ENCODE measurements at places on chromosomes 3 and 15.

GRCh38 chr15:52097180-52097579 lies 15.4 kb downstream of the BCL2L10 start:
- DNase-seq: no peak

GRCh38 chr3:73485877-73486330 lies 138.8 kb downstream of the PDZRN3 start:
- DNase-seq: no peak

DNA sequence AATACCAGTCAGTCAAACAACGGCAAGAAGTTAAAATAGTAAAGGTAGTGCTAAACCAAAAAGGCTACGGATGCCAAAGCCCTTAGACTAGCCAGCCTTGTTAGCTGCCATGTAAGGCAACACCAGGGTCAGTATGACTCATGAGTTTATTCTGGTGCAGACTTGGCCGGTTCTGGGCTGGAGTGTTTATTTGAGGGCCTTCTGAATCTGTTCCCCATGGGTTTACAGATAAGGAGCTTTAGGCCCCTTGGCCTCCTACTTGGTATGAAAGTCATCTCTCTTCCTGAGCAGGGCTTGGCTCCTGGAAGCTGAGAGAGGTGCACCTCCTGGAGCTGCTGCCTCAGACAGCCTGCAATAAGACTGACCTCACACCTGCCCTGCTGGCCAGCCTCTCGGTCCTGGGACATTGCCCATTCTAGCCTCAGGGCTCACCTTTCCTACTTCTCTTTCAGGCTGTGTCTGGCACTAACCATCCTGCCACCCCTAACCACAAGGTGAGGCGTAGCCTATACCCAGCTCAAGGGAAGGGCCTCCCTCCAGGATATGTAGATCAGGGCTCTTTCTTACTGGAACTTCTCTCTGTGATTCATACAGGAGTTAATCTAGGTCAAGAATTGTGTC lies 10.4 kb upstream of the RTP1 start:
- no peak for DNase-seq

GRCh38 chr3:98021830-98022560 lies 13.1 kb downstream of the GABRR3 start:
- no peak for DNase-seq

GRCh38 chr3:124316034-124316287 lies 324.0 kb upstream of the ROPN1 start:
- no peak for DNase-seq

DNA sequence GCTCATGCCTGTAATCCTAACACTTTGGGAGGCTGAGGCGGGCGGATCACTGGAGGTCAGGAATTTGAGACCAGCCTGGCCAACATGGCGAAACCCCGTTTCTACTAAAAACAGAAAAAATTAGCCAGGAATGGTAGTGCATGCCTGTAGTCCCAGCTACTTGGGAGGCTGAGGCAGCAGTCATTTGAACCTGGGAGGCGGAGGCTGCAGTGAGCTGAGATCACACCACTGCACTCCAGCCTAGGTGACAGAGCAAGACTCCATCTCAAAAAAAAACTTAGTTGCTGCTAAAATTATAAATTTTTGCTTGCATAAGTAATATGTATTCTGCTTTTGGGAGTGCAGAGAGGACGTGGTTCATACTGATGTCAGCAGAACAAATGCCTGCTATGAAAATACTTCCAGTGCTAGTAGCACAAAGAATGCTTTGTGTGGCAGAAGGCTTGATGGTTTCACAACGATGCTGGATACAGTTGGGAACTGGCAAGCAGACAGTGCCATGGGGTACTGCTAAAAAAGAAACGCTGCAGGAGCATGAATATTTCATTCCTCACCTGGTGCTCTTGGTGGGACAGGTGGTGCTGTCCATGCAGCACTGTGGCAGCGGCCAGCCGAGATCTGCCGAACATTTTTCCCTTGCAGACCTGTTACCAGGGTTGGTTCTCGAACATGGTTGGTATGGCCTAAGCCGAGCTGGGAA lies 31.1 kb downstream of the FBXL22 start:
- DNase-seq: no peak

GRCh38 chr15:83446904-83447709 lies at the start of gene SH3GL3:
TSS of gene SH3GL3 (plus strand) at chr15:83447341. CDS start at chr15:83447534, 193 bp downstream.
- no peak for DNase-seq

DNA sequence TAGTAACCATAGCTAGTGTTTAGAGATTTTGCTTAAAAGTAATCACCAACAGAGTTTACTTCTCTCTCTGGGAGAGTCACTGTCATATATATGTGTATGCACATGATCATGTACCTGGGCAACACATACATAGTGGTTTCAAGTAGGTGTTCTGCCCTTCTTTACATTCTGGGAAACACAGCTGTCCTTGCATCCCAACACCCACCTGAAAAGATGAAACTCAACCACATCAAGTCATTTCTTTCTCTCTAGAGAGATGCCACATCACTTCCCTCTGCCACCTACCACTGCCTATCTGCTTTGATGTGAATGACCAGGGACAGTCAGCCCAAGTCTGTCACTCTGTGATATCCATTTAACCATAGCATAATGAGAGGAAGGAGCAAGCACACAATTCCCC lies 155.8 kb upstream of the GADL1 start:
- DNase-seq: no peak

DNA sequence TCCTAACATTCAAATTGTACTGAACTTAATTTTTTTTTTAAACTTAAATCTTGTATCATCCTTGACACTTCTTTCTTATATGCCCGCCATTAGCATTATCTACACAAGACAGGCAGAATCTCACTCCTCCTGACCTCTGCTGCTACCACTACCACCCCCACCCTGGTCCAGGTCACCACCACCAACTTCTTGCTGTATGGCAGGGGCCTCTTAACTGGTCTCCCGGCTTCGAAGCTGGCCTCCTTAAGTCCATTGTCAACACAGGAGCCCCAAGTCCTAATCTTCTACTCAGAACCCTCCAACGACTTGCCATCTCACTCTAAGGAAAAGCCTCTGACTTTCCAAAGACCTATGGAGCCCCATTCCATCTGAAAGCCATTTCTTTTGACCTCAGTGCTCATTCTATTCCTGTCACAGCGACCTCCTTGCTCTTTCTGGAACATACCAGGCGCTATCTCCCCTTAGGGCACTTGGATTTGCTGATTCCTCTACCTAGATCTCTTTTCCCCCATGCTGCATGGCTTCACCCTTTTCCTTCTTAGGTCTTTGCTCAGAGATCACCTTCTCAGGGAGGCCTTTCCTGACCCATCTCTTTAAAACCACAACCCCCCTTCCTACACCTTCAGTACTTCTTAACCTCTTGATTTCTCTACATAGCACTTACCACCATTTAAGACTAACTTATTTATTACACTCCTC lies 2.6 kb downstream of the PRC1 start:
- DNase-seq: no peak

- DNase-seq: peak; percentile 19
Observed at GRCh38 chr15:76139368-76140073, 79.7 kb downstream of the TMEM266 start.

DNA sequence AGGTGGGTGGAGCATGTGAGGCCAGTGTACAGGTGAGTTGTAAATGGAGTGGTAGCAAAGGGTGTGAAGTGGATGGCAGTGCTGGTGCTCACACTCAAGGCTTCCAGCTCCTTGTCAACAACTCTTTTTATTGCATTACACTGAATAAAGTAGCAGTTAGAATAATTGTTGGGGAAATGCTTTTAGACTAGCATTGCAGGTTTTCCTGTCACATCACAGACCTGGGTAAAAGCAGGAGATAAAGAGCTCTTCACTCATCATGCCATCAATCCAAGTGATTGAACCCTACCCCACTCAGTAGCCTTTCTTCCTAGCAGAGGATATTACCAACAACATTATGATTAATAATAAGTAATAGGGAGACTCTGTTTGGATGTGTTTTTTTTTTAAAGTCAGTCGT lies 81.6 kb downstream of the CDIN1 start:
- DNase-seq: no peak

DNA sequence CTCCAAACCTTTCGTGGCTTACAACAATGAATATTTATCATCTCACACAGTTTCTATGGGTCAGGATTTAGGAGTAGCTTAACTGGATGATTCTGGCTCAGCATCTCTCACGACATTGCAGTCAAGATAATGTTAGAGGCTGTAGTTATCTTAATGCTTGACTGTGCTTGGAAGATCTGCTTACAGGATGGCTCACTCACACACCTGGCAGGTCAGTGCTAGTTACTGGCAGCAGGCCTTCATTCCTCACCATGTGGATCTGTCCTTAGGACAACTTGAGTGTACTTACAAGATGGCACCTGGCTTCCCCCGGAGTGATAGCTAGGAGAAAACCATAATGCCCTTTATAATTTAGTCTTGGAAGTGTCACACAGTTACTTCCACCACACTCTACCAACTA lies 32.8 kb upstream of the OXTR start:
- no peak for DNase-seq

GRCh38 chr3:104523136-104523535 lies 843.6 kb upstream of the ALCAM start:
- no peak for DNase-seq

DNA sequence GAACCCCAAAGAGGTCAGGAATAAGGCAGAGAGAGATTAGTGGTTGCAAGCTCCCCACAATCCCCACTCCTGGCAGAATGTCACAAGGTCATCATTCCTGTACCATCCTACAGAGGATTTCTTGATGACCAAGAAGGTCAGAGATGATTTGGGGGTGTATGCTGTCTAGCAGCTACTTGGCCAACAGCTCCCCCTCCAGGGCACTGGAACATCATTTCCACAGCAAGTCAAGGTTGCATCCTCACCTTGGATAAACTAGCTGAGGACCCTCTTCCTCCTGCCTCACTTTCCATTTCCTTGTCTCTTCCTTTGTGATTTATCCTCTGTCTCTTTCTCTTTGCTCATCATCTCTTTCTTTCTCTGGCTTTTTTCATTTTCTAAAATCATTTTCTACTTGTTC lies 106.3 kb downstream of the PROS1 start:
- DNase-seq: no peak

- peak; percentile 17 for DNase-seq
Observed at GRCh38 chr3:58307639-58308215, 1.4 kb downstream of the HTD2 start.

DNA sequence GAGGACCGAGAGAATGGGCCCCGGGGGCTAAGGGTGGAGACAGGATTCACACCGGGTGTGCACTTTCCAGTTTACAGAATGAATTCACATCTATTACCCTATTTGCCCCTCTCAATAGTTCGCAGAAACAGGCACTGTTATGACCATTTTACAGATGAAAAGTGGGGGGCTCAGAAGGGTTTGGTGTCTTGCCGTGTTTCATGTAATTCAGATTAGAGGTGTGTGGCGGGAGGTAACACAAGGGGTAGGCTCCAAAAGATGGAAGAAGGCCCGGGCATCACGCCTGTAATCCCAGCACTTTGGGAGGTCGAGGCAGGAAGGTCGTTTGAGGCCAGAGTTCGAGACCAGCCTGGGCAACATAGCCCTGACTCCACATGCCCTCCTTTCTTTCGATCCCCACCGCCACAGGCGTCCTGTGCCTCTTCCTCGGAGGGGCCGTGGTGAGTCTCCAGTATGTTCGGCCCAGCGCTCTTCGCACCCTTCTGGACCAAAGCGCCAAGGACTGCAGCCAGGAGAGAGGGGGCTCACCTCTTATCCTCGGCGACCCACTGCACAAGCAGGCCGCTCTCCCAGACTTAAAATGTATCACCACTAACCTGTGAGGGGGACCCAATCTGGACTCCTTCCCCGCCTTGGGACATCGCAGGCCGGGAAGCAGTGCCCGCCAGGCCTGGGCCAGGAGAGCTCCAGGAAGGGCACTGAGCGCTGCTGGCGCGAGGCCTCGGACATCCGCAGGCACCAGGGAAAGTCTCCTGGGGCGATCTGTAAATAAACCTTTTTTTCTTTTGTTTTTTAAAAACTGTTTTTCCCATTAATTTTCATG lies 3.4 kb downstream of the DUOXA2 start:
- no peak for DNase-seq

DNA sequence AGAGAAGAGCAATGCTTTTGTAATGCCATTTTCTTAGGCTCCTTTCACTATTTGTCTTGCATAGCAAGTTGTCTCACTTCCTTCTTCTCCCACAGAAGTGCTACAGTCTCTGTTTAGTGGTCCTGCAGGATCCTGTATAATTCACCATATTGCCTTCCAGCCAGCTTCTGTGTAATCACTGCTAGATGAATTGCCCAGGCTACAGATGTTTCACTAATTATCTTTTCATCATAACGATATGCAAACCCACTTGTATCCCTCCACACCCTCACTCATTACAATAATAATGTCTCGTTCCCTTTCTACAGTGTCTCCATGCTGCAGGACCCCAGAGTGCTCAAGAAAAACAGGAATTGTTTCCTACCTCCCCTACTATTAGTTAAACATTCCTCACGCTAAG lies 402.9 kb downstream of the TBL1XR1 start:
- no peak for DNase-seq

GRCh38 chr3:98584547-98584946 lies 8.9 kb downstream of the CPOX start:
- no peak for DNase-seq

GRCh38 chr3:86702381-86702958 lies 288.5 kb downstream of the VGLL3 start:
- DNase-seq: no peak

All from stimulated activated CD4-positive, alpha-beta T cell treated with anti-CD3 and anti-CD28 coated beads, Interleukin-1b, Interleukin-23, amount 100 ng/mL, for 1 hour (primary cell).